ENCODE measurements at places on chromosomes 13 and 19.

DNA sequence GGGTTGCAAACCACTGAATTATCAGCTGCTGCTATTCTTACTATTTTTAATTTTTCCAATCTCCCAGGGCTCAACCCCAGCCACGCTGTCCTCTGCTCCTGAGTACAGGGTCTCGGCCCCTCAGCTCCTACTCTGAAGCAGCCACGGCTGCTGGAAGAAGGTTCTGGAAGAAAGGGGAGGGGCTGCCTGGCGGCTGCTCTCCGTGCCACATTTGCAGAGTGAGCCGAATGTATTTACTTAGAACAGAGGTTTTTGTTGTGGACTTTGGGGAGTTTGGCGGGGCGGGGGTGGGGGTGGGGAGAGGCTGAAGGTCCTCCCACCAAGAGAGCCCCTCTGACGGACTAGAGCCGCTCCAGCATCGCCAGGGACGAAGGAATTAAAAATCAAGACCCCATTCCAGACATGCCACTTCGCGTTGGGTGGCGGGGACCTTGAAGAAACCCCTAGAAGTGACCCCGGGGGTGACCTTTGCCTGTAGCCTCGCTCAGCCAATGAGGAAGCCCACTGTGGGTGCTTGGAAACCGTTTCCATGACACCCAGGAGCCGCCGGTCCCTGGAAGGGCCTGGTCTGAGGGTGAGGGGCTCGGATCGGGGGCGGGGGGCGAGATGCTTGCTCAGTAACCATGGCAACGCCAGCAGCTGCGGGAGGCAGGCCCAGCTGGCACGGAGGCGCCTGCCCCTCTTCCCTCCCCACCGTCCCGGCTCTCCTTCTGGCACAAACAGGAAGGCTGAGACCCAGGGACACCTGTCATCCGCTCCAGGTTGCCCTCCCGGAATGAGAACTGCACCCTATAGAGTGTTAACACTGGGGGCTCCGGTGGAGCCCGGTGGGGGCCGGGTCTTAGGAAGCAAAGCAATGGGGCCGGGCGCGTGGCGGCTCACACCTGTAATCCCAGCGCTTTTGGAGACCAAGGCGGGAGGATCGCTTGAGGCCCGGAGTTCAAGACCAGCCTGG is 54.2 kb upstream of the PTPRS start:
- DNase-seq: no peak

DNA sequence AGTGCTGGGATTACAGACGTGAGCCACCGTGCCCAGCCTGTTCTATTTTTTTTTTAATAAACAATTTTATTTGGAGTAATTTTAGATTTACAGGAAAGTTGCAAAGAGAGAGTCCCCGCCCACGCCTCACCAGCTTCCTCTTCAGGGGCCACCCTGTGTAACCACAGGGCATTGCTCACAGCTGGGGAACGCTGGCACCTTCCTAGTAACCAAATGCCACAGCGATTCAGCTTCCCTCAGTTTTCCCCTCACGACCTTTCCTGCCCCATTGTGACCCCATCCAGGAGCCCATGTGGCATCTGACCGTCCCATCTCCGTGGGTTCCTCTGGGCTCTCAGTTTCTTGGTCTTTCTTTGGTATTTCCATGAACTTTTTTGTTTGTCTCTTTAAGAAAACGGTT is 83.9 kb downstream of the GNG7 start:
- DNase-seq: no peak

- no peak for DNase-seq
Measured at GRCh38 chr13:70189981-70190380, 81.7 kb upstream of the KLHL1 start.

GRCh38 chr19:38019396-38019724 is 112.4 kb downstream of the SIPA1L3 start:
- no peak for DNase-seq

GRCh38 chr13:48626726-48627451 is 26.8 kb upstream of the CYSLTR2 start:
- no peak for DNase-seq

DNA sequence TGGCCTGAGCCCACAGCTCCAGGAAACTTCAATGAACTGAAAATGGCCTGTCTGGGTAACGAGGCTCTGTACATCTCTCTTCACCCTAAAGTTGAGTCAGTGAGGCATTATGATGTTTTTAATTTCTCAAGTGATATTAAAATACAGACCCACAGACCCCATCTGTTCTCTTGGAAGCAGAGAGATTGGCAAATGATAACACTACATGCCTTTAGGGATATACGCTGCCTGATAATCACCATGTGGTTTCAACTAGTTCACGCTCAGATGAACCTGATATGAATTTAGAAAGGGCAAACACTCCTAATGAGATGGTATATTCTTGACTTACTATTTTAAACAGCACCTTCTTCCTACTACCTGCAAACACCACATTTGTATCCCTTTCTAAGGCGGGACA is 127.5 kb downstream of the RFC3 start:
- DNase-seq: no peak

DNA sequence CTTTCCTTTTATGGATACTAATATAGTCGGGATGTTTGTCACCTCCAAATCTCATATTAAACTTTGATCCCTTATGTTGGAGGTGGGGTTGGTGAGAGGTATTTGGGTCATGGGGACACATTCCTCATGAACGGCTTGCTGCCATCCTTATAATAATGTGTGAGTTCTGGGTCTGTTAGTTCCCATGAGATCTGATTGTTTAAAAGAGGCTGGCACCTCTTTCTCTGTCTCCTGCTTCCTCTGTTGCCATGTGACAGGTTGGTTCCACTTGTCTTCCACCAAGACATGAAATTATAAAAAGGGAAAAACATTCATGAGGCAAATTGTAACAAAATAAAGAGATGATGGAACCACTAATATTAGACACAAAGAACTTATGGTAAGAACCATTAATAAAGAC is 107.8 kb upstream of the ATXN8OS start:
- no peak for DNase-seq

GRCh38 chr19:3851254-3852176 is 17.3 kb downstream of the ZFR2 start:
- no peak for DNase-seq

- DNase-seq: peak; percentile 10
Measured at GRCh38 chr13:74871369-74872070, 610.4 kb downstream of the TBC1D4 start.

GRCh38 chr19:5052515-5052914 is 83.6 kb downstream of the KDM4B start:
- DNase-seq: no peak

DNA sequence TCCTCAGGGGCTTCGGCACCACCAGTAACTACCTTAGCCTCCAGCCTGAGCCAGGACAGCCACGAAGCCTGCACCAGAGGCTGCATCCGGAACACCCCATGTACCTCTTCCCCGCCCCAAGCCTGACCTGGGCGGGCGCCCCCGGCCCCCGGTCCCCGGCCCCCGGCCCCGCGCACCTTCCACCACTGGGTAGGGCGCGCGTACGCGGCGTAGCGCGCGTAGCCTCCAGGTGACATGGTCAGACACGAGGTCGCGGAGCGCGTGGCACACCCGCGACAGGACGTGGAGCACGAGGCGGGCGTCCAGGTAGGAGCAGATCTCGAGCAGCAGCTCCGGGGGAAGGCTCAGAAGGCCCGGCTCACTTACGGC is 450 bp downstream of the FBXW9 start:
- no peak for DNase-seq

DNA sequence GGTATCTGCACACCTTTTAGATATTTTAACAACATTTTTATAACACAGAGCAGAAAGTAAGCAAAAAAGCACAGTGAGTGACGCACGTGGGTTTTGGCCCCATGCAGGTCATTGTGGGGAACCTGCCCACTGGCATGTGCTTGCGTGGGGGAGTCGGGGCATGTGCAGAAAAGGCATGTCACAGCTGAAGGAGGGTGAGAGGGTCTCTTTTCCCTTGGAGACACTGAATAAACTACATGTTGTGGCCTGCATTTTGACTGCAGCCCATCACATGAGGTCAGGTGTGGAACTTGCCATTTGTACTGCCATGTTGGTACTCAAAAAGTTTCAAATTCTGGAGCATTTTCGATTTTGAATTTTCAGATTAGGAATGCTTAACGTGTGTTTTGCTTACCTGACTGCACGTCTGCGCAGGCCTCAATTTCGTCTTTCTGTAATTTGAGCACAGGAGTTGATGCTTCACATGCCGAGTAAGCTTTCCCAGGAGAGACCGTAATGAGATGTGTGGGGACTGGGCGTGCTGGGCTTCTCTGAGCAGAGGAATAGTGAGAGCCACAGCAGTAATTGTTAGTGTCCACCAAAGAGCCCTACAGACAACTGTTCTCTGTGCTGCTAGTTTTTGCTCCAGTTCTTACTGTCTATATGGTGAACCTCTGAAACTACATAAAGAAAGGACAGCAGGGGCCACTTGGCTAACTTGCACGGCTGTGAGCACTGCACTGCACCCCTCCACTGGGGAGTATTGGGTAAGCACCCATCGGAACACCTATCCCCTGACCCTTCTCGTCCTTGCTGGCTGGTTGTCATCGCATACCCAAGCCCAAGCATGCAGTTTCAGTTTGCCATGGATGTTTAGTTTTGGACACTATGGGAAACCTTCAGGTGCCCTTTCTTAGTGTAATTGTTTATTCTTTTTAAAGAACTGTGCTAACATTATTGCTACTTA is 72.9 kb upstream of the GPR183 start:
- DNase-seq: no peak

DNA sequence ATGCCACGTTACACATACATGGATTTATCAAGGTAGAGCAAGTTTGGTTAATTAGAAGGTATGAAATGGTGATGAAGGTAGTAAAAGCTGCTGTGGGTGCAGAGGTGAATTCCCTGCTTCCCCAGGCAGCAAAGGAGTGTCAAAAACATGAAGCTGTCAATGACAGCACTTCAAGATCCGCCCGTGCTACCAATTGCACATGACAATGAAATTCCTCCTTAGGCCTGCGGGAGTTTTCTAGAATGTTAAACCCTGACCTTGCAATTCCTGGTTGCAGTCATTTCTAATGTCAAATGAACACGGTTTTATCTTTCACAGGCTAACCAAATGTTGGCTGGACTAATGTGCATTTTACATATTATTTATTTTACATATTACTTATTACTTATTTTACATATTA is 67.7 kb upstream of the LSM14A start:
- DNase-seq: no peak

- DNase-seq: no peak
Measured at GRCh38 chr13:101529422-101529821, 76.9 kb downstream of the ITGBL1 start.

- DNase-seq: peak; percentile 24
Measured at GRCh38 chr19:10352764-10353671, 13.6 kb upstream of the ICAM3 start.

DNA sequence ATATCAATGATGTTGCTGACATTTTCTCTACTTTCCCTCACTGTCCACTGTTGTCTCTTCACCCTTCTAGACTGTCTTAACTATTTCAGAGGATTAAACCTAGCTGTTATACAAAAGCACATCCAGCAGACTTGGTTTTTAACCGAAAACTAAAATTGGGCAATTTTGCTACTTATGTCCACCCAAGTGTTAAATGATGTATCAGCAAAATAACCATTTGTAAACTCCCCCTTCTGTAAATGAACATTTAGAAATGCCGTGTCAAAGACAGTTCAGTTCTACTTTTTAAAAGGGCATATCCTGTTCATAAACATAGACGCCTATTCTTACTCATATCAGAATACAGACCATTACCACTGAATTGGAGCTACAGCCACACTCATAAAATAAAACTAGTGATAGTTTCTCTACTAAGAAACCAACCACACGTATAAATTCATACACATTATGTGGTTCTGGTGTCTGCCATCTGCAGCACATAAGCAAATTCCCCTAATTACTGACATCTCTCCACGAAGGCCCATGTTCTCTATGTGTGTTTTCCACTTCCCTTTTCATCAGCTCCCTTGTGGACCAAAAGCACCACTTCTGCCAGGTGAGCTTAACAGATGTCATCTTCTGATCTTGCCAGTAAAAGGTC is 1091.8 kb downstream of the PCDH9 start:
- DNase-seq: no peak

DNA sequence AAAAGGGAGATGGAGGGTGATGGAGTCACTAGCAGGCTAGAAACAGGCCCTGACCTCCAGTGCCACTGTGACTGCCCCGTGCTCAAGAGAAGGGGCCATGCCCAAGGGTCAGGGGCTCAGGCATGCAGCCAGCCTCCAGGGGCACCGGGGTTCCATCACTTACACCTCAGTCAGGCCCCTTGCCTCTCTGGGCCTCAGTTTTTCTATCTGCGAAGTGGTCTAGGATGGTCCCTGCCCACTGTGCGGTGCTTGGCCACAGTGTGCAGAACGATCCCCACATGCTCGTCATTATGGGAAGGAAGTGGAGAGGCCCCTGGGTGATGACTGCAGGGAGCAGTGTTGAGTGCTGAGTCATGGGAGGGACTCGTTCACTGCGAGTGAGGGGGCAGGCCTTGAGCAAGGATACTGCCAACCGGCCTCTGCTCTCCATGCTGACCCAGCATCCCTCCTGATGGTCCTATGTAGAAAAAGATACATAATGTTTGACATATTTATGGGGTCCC is 23.1 kb downstream of the TMED1 start:
- peak; percentile 65 for DNase-seq

DNA sequence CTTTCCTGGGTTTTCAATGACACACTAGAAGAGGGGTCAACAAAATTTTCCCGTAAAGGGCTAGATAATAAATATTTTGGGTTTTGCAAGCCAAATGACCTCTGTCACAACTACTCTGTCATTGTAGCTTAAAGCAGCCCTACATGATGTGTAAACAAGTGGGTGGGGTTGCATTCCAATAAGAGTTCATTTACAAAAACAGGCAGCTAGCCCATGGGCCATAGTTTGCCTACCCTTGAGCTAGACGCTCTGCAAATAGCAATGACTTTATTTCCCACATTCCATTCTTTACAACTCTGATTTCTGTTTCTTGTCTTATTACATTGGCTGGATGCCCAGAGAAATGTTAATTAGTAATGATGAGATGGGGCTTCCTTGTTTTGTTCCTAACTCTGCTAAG is 76.0 kb downstream of the ZNF557 start:
- DNase-seq: no peak

- no peak for DNase-seq
Measured at GRCh38 chr19:45677351-45678230, 9.6 kb downstream of the GIPR start.

DNA sequence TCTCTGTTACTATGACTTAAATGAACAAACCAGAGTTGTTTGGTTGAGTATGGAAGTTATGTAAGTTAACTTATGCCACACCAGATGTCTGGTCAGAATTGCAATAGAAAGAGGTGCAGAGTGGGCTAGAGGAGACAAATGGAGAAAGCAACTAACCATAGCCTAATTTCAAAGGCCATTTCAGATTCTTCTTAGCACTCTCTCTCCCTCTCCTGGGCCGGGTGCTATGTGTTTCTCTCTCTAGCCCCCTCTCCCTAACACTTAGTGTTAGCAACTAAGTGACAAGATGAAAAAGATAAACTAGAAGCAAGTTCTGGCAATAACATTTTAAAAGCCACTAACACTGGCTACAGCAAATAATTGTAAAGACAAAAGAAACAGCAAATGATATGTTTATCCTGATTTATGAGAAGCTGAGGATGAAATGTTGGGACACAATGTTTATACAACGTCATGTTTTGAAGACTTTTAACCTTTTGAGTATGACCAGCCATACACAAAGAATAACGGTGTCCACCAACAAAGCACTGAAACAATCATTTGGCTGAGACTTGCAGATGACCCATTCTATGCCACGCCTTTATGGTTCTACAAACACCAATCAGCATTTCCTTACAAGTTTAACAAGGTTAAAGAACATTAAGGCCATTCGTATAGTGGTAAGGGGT is 18.6 kb downstream of the SERPINE3 start:
- no peak for DNase-seq

Measured in muscle of back (tissue), 13 donors.